ENCODE measurements at places on chromosomes 16 and 17. TPM values are rescaled to one million over a fixed set of nuclear protein-coding genes. Genes with fewer than 3 reads are reported as not detected.
A peak's percentile ranks its signal among the peaks of the same experiment; 100 is the strongest.

GRCh38 chr17:79224476-79224875, 149.9 kb downstream of the ENGASE start:
- DNase-seq: no peak

DNA sequence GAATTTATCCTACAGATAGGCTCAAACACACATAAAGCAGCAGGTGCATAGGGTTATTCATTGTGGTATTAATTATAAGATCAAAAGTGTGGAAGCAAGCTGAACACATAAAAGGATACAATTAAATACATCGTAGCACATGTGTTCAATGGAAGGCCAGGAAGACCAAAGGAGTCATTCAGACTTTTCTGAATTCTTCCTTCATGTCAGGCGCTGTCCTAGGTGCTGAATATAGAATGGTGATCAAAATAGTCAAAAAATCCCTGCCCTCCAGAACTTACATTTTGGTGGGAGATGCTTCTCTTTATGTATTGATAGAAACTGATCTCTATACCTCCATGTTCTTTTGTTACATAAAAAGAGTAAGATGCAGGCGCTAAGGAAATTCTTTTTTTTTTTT, 439.0 kb upstream of the ASIC2 start:
- no peak for DNase-seq

- DNase-seq: no peak
These were observed 42.1 kb downstream of the AIPL1 start for GRCh38 chr17:6392609-6393350.

DNA sequence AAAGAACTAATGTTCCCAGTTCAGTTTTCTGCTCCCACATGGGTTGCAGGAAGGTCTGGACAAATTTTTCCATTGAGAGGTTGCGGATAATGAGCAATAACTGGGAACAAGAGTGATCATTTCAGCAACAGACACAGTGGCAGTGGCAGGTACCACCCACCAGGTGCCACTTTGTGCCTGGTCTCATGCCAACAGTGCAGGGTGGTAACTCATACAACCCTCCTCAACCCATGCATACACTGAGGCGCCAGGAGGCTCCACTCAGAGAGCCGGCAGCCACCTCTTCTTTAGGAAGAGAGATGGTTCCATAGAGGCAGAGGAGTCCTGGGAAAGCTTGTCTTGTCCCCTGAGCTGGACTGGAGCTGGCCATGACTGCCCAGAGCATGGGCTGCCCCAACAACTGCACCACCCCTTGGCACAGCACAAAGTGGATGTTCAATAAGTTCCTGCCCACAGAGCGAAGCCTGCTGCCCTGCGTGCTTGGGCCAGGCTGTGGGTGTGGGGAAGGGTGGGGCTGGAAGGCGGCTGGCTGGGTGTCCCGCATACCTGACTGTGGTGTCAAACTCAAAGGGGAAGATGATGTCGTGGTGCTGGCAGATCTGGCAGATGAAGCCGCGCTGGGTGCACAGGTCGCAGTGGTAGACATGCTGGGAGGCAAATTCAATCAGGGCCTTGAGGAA, 6.4 kb upstream of the ARHGAP27 start:
- DNase-seq: no peak

DNA sequence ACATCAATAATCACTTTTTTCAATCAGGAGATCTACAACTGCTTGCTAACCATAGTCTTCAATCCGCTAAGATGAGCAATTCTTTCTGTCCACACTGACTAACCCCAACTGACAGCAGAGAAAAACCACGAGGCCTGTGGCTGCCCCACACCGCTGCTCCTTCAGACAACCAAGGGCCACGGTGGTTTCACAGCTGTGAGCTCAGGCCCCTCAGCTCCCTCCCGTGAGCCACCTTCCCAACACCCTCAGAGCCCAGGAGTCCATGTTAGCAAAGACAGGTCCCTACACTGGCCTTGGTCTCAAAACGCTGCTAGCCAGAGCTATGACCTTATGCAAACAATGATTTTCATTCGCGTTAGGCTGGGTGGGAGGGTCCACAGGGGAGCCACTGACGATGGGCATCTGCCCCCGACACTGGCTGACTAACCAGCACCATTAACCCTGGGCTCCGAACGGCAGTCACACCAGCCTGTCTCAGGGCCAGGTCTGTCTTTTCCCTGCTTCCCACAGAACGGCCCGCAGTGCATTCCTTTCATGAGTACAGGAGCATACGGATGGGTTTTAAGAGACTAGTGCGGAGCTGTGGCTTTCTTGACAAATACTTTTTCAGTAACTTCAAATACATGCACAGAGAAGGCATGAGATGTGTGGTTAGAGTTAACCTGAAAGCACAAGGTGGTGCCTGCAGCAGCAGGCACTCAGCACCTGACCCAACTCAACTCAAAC, 67.3 kb downstream of the ANKRD11 start:
- DNase-seq: no peak

DNA sequence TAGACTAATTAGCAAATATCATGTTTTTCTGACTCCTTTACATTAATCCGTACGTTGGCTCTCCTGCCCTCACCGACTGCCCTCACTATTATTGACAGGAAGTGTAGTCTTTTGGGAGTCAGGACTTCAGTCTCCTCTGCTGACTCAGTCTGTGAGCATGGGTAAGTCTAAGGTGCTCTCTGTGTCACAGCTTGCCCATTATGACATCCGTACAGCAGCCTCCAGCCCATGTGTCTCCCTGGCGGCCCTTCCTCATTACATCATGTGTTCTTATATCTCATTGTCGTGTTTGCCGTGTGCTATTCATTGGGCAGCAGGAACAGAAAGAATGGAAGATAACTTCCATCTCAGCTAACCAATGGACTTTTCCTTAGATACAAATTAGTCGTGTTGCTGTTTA, 77.5 kb downstream of the MRTFB start:
- no peak for DNase-seq

DNA sequence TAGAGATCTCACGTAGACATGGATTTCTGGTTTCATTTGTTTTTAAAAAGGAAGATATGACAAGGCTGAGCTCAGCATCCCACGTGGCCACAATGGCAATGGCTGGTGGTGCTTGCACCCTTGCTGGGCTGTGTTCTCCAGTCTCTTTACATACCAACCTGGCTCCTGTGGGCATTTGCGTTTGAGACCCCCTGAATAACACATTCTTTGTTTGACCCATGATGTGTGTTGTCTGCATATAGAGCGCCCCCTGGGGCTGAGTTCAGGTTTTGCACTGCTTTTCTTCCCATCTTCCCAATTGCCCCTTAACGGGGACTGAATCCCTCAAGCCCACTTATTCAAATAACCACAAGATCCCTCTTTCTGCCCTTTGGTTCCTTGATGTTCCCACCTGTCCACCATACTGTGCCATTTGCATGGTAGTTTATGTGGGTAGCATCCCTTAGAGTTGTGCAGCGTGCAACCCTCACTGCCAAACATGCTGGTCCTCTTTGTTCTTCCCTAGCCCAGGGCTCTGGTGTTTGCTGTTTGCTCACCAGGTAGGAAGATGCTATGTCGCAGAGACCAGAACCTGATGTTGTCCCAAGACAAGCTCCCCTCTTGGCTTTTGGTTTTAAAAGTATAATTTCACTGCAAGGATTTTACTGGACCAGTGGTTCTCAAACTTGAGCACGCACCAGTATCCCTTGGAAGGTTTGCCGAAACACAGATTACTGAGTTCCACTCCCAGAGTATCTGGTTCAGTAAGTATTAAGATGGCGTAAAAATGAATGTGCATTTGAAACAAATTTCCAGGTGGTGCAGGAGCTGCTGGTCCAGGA, 38.5 kb upstream of the NKD1 start:
- no peak for DNase-seq

DNA sequence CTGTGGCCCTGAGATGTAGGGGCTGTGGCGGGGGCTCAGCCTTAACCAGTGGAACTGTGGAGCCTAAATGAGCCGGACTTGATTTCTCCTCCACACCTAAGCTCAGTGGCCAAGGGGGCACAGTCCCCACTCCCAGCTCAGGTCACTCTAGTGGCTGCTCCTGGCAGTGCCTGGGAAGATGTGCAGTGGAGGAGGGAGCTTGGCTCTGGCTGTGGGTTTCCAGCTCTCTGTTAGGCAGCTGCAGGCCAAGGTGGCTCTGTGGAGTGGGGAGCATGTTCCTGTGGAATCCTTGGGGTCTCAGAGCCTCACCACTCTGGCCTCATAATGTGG, 76.3 kb downstream of the AMFR start:
- DNase-seq: no peak

DNA sequence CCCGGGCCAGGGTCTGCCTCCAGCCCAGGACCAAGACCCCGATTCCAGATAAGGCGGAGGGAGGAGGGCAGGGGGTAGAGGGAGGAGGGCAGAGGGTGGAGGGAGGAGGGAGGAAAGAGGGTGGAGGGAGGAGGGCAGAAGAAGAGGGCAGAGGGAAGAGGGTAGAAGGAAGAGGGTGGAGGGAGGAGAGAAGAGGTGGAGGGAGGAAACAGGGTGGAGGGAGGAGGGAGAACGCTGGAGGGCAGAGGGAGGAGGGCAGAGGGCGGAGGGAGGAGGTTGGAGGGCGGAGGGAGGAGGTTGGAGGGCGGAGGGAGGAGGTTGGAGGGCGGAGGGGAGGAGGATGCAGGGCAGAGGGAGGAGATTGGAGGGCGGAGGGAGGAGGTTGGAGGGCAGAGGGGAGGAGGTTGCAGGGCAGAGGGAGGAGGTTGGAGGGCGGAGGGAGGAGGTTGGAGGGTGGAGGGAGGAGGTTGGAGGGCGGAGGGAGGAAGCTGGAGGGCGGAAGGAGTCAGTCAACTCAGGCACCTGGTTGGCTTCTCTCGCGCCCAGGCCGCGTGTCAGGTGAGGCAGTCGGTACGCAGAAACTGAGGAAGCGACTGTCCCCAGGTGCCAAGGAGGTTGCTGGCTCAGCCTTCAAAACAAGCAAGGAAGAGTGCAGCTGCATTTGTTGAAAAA, 65.2 kb downstream of the KLHDC4 start:
- no peak for DNase-seq

DNA sequence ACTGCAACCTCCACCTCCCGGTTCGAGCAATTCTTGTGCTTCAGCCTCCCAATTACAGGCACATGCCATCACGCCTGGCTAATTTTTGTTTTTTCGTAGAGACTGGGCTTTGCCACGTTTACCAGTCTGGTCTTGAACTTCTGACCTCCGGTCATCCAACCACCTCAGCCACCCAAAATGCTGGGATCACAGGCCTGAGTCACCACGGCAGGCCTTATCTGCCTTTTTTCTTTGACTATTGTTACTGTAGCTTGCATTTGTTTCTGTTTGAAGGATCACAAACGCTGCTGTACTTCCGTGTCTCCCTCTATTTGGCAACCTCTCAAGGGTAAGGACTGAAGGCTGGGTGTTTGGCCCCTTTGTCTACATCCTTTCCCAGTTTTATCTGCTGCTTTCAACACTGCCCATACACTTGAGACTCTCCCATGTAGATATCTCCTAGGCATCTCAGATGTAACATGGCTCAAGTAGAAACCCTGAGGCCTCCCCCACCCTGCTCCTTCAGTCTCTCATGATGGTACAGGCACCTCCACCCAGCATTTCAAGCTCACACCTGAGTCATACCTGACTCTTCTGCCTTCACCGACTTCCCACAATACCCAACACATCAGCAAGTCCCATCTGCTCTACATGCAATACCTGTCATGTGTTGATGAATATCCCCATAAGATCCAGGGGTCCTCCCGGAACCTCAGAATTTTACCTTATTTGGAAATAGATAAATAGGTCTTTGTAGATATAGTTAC, 219.0 kb downstream of the CPPED1 start:
- peak; percentile 20 for DNase-seq

DNA sequence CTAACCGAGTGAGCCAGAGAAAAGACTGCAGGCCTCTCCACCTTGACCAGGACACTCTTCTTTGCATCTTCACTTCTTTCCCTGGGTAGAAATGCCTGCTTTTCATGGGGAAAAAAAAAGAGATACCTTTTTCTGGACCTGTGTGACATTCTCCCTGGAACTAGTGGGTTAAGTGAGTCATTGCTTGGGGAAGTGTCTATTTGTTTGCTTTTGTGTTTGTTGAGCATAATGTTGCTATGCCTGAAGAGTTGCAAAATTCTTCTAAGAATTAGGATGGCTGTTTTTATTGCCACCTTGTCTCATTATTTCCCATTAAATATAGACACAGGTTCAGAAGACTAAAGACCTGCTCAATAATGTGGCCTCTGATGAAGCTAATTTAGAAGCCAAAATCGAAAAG, 18.8 kb downstream of the CLUAP1 start:
- DNase-seq: no peak

DNA sequence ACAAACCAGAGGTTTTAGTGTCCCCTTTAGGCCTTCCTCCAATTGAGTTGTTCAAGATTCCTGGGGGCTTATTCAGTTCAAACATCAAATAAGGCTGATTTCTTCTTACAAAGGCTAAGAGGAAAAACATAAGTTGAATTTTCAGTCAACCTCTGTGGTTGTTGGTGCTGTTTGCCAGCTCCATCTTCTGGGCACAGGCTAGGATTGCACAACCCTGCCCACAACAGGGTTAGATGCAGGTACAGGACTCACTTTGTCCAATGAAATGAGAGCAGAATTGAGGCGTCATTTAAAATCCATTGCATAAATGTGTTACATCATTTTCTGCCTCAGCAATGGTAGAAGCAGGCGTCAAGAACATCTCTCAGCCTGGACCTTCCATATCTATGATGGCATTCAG, 173.3 kb downstream of the PMP22 start:
- no peak for DNase-seq

DNA sequence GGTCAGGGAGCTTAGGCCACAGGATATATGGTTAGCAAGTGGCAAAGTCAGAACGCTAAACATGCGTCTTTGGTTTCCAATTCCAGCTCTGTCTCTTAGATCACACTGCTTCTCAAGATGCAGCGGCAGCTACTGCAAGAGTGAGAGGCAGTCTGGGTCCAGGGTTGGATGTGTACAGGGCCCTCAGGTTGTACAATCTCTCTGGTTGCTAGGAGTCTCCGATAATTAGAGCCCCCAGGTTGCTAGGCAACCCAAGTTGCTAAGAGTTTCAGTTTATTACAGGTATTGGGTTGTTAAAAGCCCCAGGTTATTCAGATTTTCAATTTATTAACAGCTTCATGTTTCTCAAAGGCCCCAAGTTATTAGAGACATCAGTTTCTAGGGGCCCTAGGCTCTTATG, 15.5 kb upstream of the SPACA3 start:
- no peak for DNase-seq

DNA sequence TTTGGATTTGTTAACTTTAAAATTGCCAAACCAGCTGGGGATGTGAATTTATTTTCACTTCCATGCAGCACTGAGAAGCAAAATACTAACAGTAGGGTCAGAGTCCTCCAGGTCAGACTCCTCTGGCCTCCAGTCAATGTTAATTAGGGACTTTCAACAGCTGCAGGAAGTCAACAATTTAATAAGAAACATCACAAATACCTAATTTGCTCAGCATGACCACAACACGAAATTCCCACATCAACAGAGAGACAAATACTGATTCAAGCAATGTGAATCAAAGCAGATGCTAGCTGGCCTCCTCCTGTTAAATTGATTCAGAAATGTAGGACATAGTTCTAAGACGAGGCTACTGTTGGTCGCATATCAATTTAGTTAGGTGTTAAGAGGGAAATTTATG, 111.7 kb downstream of the ABCA8 start:
- no peak for DNase-seq

- DNase-seq: no peak
These were observed 224.2 kb downstream of the BCAS3 start for GRCh38 chr17:60901806-60902205.

- DNase-seq: peak; percentile 24
These were observed 16.6 kb upstream of the IL21R start for GRCh38 chr16:27385398-27385797.

Gene TERB1
- total RNA-seq: not detected

Gene PIK3R6
- total RNA-seq: 1.6 TPM

Gene KRT27
- not detected for total RNA-seq

Gene IFI35
- 33.5 TPM for total RNA-seq

Gene NR1D1
- 15.5 TPM for total RNA-seq

Gene EIF3C
- 494 TPM for total RNA-seq

Gene SLC13A2
- total RNA-seq: 0.10 TPM

Gene TP53TG3B
- total RNA-seq: not detected

Gene GPR179
- not detected for total RNA-seq

Gene GAS7
- 81.5 TPM for total RNA-seq

Gene ANKRD40CL
- not detected for total RNA-seq
